ENCODE measurements at places on chromosomes 11 and 22.

GRCh38 chr11:73221451-73221850 lies 3.4 kb downstream of the P2RY2 start:
- no peak for DNase-seq

DNA sequence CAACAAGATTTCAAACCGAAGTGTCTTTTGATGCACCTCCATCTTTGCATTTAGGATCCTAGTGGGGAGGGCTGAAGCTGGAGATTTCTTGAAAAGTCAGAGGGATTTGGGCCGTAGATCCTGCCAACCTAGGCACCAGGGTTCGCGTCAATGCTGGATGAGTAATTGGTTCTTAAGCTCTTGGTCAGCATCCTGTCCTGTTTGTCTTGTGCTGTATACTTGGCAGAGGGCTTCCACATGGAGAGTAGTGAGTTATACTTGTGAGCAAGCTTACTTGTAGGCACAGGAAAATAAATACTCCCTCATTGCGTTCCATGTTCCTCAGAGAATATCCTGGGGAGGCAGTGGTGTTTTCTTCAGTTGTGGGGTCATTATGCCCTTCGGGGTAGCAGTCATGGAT lies 12.6 kb downstream of the INSC start:
- DNase-seq: no peak

- no peak for DNase-seq
Measured at GRCh38 chr11:78166855-78167469, 21.5 kb downstream of the KCTD21 start.

DNA sequence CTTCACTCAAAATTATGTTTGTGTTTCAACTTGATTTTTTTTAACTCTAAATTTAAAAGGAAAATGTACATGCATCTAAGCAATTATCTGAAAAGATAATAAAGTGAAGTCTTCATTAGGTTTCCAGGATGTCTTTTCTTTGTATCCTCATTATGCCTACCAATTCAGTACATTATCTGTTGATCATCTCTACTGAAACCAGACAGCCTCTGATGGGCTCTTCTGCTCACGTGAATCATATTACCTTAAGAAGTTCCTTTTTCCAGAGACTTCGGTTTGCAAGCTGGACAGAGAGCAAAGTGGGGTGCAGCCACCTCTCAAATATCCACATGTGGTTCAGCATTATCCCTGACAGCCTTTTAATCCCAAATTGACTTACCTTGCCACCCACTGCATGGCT lies 158.4 kb downstream of the CADM1 start:
- DNase-seq: no peak

DNA sequence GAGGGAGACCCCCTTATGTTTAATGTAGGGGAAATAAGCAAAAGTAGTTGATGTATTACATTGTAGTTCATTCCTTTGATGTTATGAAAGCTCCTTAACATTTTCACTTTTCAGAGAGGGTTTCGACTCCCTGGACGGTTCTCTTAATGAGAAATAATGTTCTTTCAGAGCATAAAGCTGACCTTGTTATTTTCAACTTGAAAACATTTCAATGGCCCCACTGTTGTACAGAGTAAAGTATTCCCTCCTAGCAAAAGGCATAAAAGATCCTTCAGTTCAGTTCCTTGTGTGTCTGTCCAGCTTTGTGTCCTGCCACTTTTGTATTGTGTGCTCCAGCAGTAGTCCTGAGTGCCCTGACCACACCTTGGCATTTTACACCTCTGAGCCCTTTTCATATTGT lies 63.9 kb downstream of the UVRAG start:
- no peak for DNase-seq

GRCh38 chr11:116837231-116838091 lies at the start of gene APOA1:
TSS of gene APOA1 (minus strand) at chr11:116837622. CDS start at chr11:116837387, 235 bp downstream.
- DNase-seq: peak; percentile 66

- DNase-seq: peak; percentile 35
Measured at GRCh38 chr11:30017445-30017895, 640 bp upstream of the KCNA4 start.

- peak; percentile 42 for DNase-seq
Measured at GRCh38 chr22:38572065-38572464, 2.1 kb upstream of the DMC1 start.

DNA sequence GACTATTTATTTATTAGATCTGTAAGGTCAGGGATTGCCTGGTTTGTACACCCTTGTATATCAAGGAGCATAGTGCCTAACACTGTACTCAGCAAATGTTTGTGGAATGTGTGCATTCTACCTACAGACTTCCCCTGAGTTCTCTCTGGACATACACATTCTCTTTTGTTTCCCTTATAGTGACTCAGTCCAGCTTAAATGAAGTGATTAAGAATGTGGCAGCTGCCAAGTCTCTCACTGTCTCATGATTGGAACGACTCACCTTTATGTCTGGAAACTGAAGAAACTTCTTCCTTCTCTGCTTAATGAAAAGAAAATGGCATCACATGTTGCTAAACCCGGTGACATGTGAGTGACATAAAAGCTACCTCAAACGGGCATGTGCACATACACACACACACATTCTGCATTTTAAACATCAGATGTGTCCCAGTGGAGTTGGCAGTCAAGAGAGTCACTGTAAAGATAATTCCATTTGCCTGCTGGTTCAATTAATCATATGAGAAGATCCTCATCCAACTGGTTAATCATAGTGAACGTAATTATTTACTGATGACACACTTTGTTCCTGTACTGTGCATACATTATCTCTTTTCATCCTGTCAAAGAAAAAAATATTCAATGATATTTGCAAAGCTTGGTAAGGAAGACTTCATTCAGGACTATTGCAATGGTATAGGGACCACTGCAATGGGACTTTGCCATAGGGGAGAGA lies 42.8 kb downstream of the GLYAT start:
- DNase-seq: no peak

DNA sequence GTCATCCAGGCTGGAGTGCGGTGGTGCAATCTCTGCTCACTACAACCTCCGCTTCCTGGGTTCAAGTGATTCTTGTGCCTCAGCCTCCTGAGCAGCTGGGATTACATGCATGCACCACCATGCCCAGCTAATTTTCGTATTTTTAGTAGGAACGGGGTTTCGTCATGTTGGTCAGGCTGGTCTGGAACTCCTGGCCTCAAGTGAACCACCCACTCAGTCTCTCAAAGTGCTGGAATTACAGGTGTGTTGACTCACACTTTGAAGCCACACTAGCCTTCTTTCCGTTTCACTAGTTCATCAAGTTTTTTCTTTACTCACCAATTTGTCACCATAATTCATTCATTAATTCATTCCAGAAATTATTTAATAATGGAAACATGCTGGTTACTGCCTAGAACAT lies 298.4 kb upstream of the MTNR1B start:
- DNase-seq: no peak

DNA sequence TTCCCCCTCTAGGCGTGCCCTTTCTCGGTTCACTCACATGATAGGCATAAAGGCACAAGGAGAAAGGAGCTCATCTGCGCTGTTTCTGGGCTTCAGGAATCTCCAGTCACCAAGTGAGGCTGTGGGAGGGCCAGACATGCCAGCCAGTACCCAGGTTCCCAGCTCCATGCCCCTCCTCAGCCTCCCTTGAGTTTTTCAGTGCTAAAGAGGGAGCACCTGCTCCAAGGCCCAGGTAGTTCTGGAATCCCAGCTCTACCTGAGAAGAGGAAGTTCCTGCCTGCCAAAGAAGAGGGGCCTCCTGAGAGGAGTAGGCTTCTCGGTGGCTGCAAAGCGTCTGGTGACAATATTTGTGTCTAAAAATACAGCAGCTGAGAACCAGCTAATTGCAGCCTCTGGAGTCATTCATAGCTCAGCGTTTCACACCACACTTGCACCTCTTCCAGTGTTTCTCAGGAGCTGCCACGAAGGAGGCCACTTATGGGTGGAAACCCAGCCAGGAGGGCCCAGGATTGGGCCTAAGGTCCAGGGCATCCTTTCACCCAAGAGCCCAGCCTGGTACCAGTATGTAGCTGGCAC lies 197.4 kb downstream of the TRIM29 start:
- no peak for DNase-seq

GRCh38 chr11:26896719-26897118 lies 97.2 kb upstream of the FIBIN start:
- DNase-seq: no peak
